ENCODE measurements at places on chromosomes 13 and 19.

DNA sequence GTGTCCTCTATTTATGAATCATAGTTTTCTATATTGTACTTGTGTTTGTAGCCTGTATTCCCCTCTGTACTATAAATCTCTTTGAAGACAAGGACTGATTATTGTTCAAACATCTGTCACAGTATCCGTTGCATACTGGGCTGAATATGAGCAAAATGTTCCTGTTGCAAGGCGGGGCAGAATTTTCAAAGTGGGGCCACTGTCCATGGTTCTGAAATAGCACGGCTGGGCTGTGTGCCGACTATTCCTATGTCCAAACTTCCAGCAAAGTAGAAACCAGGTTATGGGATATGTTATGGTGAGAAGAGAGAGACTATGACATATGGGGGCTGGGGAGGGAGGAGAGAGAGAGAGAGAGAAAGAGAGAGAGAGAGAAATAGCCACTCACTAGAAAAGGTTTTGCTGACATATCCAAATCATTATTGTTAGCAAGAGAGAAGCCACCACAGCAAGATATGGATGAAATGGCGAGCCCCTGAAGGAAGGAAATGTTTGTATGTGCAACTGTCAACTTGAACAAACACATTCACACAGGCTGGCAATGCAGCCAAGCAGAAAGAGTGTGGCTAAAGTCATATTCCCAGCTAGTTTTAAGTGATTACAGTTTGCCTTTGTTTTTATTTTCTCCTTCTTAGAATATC, 107.0 kb upstream of the GPR12 start:
- DNase-seq: no peak

DNA sequence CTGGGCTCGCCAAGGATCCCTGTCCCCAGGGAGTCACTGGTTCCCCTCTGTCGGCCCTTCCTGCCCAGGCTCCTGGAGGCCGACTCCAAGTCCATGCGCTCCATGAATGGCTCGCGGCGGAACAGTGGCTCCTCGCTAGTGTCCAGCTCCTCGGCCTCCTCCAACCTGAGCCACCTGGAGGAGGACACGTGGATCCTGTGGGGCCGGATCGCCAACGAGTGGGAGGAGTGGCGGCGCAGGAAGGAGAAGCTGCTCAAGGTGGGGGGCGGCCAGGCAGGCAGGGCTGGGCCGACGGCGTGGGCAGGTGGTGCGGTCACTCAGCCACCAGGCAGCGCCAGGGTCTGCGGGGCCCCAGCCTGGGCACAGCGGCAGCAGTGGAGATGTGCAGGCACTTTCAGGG, 17.6 kb downstream of the EVI5L start:
- DNase-seq: no peak

DNA sequence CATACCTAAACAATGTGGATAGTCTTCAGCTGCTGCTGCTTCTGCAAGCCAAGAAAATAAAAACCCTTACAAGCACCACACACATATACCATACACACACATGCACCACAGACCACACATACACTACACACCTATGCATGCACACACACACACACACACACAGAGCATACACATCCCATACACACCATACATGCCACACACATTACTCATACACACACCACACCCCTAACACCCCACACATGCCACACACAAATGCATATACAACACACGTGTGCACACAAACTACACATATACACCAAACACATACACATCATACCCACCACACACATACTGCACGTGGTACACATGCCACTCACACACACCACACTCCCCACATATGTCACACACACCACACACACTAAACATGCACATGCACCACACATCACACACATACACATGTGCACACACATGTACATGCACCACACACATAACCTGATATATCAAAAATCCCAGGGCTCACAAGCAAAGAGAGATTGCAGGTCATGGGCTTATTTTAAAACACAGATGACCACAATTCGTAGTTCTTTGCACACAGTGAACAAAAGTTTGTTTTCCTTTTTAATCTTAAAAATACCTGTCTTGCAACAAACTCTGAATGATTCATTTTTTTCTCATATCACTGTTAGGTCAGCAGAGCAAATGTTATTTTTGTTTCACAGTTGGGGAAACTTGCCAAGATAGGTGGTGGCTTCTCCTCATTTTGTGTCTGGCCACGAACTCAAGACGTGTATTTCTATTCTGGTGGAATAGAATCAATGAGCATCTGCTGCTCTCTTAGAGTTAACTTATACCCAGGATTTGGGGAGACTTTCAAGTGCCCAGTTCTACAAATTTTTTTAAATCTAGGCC, 456.6 kb downstream of the FGF9 start:
- DNase-seq: no peak

GRCh38 chr19:39211731-39212374, 7.8 kb upstream of the SYCN start:
- DNase-seq: no peak

DNA sequence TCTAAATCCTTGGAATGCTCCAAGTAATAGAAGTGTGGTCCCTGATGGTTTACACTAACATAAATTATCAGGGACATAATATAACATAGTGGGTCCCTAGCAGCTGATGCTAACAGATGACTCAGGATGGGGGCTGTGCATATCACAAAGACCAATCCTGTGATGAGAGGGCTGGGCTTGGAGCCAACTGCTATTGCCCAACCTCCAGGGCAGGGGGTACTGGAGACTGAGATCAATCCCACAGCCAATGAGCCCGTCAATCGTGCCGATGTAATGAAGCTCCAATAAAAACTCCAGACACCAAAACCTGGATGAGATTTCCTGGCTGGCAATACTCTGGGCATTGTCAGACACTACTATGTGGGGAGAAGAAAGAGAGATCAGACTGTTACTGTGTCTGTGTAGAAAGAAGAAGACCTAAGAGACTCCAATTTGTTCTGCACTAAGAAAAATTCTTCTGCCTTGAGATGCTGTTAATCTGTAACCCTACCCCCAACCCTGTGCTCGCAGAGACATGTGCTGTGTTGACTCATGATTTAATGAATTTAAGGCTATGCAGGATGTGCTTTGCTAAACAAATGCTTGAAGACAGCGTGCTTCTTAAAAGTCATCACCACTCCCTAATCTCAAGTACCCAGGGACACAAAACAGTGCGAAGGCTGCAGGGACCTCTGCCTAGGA, 33.4 kb downstream of the ABCC4 start:
- no peak for DNase-seq

DNA sequence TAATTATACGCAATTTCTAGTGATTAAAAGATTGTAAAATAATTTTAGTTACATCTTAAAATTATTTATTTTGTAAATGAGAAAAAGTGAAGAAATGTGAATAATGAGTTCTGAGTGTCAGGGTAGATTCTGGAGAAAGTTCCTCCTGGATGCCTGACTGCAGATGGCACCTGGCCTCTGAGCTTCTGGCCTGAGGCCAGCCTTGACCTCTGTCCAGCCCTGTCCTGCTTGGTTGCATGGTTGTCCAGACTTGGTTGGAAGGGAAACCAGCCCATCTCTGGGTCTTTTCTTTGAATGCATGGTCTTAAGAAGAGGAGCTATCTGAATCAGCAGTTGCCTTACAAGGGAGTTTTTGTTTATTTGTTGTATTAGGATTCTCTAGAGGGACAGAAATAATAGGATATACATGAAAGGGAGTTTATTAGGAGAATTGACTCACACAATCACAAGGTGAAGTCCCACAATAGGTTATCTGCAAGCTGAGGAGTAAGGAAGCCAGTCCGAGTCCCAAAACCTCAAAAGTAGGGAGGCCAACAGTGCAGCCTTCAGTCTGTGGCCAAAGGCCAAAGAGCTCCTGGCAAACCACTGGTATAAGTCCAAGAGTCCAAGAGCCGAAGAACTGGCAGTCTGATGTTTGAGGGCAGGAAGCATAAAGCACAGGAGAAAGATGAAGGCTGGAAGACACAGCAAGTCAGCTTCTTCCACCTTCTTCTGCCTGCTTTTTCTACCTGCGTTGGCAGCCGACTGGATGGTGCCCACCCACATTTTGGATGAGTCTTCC, 385.8 kb downstream of the ZNF536 start:
- DNase-seq: no peak

DNA sequence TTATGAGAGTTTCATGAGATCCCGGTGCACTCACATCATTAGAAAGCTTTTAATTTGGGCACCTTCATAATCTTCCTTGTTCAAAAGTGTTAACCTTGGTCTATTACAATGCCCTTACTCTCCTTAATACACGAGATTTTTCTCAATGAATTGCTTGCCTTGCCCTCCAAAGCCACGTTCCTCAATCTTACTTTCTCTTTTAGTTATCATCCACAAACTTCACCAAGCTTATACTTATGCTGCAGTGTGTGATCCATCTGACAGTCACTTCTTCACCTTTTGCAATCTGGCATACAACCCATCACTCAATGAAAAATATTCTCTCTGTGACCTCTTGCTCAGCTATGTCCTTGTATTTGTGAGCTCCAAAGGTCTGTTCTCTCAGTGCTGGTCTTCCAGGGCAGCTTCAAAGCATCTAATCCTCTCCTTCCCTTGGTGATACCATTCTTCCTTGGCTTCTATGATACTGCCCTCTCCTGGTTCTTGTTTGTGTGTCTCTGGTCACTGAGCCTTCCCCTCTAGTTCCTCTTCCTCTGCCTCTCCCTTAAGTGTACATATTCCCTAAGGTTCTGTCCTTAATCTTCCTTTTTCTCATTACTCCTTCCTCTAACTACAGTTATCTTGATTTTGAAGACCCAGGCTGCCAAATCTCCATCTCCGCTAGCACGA, 202.2 kb upstream of the STARD13 start:
- DNase-seq: no peak

DNA sequence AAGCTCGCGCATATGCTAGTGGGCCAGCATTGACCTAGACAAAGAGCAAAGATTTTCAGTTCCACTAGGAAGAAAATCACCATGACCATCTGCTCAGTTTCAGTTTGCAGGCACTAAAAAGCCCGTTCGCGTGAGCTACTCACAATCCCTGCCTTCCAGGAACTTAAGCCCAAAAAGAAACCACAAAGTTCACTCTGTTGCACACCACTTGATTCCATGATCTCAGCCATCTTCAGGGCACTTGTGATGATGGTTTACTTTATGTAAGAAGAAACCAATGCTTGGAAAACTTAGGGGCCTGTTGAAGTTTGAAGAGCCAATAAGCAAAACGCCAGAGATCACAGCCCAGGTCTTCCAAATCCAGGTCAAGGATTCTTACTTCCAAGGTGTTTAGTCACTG, 45.0 kb upstream of the SLC15A1 start:
- DNase-seq: no peak

DNA sequence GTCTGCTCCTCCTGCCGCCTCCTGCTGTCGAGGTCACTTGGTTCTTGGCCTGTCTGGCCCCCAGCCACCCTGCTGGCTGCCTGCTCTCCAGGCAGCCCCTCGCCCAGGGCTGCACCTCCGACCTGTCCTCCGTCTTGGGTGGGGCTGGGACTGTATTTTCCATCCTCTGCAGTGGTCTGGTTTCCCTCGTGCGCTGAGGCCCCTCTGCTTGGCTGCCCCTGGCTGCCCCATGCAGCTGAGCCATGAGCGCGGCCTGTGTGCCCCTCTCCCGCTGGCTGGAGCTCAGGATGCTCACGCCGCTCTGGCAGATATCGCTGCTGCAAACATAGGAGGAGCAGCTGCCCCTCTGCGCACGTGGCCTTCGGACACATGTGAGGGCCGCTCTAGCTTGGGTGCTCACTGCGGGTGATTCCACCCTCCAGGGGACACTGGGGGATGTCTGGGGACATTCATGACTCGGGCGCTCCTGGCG, 14.0 kb downstream of the UHRF1 start:
- no peak for DNase-seq

DNA sequence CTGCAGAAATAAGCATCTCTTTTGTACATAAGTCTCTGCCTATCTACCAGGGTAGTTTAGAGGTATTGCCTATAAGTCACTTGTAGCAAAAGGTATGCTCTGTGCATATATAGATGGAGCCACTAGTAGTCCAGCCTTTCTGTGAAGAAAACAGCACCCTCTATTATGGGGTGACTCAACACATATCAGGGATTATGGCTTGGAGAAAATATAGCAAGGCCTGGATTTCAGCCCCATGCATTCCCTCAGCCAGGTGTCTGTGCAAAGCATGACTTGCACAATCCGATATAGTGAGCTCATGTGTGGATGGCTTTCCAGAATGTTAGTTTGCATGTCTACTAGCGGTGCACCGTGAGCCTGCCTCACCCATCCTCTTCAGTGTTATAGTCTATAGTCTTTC, 13.4 kb upstream of the NALCN start:
- DNase-seq: no peak

GRCh38 chr13:98976338-98976737, 1.5 kb downstream of the DOCK9 start:
- no peak for DNase-seq

DNA sequence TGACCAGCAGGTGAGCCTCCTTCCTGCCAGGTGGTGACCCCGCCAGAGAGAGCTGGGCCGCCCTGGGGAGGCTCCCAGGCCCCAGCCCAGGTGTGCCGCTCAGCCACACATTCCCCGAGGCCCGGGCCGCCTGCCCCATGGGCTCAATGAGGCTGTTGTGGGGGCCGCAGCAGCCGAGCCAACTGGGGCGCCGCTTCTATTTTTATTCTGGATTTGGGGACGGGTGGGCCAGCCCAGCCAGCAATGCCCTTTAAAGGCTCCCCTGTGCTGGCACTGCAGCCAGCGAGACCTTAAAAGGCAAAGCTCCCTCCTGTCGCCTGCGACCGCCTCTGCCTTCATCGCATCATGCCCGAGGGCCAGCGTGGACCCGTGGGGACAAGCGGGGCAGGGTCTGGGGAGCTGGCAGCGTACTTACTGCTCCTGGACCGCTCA, 17.7 kb upstream of the CRTC1 start:
- no peak for DNase-seq

GRCh38 chr19:16600824-16601223, 27.2 kb downstream of the MED26 start:
- DNase-seq: no peak

DNA sequence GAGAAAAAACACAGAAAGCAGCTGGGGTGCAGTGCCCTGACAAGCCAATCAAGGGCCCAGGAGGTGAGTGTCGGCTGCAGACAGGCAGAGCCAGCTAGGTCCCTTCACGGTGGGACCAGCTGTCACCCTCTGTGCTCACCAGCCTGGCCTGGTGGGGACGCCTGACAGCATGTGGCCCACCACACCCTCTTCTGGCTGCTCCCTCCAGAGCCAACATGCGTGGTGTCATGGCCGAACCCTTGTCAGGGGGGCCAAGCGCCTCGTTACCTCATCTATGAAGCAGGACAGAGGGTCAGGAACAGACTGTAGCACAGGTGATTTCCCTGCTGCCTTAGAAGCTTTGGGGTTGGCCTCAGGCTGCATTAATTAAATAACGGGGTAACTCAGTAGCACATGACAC, 40.0 kb upstream of the ISYNA1 start:
- DNase-seq: no peak

DNA sequence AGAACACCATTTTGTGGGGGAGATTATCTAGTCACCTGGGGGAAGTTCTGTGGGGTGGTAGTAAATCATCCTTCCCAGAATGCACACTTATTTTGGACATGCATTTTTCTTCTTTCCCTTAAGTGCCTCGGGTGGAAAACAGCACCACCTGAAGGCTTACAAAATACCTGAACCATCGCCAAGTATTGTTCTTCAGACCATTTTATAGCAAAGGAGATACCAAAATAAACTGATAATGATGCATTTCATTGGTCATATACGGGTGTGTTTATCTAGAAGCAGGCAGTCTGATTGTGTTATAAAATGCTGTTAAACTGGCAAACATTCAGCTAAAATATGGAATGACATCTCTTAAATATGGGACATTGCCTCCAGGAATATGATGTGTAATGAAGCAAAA, 1034.7 kb downstream of the SLITRK1 start:
- no peak for DNase-seq

Measured in NK-92 treated with Interleukin-12 subunit alpha and Interleukin-12 subunit beta, amount 100 ng/mL, for 24 hours (cell line).